Activated CD8-positive, alpha-beta T cell treated with anti-CD3 and anti-CD28 coated beads for 36 hours (primary cell): ENCODE measurements at places on chromosomes 12 and 14.

DNA sequence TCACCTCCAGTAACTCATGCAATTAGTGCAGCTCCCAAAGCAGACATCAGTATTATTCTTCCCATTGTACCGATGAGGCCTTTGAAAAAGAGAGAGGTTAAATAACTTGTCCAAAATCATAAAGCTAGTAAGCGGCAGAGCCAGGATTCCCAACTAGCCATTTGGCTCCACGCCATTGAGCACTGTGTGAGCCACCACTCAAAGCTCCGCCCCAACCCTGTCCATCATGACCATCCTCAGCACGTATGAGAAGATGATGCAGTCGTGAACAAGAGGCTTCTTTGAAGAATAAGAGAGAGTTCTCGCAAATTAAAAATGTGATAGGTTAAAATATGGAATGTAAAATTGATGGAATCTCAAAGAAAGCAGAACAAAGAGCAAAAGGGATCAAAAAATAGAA is 14.6 kb downstream of the CLMN start:
- H3K4me3 ChIP-seq = no peak overlapping the region
- no peak for DNase-seq
- H3K36me3 ChIP-seq = no peaks in the 10 kb centered on the region
- peaks cover 8% of the 10 kb centered on the region for H3K27me3 ChIP-seq

- peaks cover 36% of the 10 kb centered on the region for H3K4me1 ChIP-seq
- no peak overlapping the region for H3K4me3 ChIP-seq
- H3K36me3 ChIP-seq = no peaks in the 10 kb centered on the region
- DNase-seq = no peak
- no peak overlapping the region for H3K27ac ChIP-seq
- H3K27me3 ChIP-seq = peaks cover 3% of the 10 kb centered on the region
These were observed 36.5 kb downstream of the CMKLR1 start for GRCh38 chr12:108302403-108303311.

DNA sequence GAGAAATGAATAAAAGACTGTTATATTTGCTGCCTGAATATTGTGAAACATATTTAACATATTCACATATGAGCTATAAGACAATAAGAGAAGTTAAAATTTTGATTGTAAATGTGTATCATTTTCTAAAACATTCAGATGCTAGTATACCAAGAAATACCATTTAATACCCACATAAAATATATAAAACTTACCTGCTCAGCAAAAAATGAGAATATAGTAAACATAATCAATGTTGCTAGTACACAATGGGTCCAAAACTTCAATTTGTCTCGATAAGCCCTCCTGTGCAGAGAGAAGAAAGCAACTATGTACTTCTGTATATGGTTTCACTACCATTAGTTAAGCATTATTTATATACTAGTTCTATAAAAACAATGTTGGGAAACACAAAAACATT is 9.6 kb upstream of the SYCP3 start:
- no peak overlapping the region for H3K27ac ChIP-seq
- DNase-seq = no peak
- no peak overlapping the region for H3K4me3 ChIP-seq
- H3K27me3 ChIP-seq = no peaks in the 10 kb centered on the region
- H3K4me1 ChIP-seq = peaks cover 3% of the 10 kb centered on the region

DNA sequence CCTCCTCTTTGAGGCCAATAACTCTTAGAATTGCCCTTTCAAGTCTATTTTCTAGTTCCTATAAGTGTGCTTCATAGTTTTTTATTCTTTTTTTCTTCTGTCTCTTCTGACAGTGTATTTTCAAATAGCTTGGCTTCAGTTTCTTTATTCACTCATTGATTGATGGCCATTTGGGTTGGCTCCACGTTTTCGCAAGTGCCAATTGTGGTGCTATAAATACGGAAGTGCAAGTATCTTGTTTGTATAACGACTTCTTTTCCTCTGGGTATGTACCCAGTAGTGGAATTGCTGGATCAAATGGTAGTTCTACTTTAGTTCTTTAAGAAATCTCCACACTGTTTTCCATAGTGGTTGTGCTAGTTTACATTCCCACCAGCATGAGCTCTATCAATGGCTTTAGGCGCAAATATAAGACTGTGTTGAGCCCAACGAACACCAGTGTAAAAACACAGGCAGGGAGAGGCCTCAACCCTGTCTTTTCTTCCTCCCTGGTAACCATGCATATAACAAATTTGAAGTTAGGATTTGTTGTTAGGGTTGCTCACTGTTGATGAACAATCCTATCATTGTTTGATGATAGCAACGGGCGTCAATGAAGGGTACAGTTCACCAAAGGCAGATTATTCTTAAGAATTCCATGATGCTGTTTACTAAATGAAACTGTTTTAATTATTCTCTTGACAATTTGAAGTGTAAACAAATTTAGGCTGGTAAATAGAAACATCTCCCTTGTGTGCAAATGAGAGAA is 13.3 kb upstream of the LMNTD1 start:
- H3K4me1 ChIP-seq = no peaks in the 10 kb centered on the region
- no peaks in the 10 kb centered on the region for H3K36me3 ChIP-seq
- H3K4me3 ChIP-seq = no peak overlapping the region
- no peaks in the 10 kb centered on the region for H3K27me3 ChIP-seq

GRCh38 chr12:52436000-52436827 is 2.0 kb upstream of the KRT75 start:
- H3K4me1 ChIP-seq = no peaks in the 10 kb centered on the region
- no peak for DNase-seq
- no peak overlapping the region for H3K4me3 ChIP-seq
- no peak overlapping the region for H3K27ac ChIP-seq
- no peaks in the 10 kb centered on the region for H3K36me3 ChIP-seq

DNA sequence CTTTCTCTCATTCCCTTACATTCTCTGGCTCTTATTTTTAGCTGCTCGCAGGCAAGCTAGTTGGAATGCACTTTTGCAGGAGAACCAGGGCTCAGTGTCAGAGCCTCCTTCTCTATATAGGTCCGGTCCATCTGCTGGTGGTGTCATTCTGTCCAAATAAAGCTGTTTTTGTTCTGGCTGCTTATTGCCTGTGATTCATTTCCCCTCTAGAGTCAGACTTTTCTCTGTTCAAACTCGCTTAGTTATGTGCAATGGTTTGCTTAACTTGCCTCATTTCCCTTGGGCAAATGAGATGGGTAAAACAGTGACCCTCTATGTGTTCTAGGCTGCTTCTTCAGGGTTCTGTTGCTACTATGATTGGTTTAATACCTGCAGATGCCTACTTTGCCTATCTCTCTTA is 2.9 kb downstream of the SMARCD1 start:
- DNase-seq = no peak
- H3K4me1 ChIP-seq = peaks cover 38% of the 10 kb centered on the region
- H3K27ac ChIP-seq = peak overlapping the region; percentile 35
- no peak overlapping the region for H3K4me3 ChIP-seq
- no peaks in the 10 kb centered on the region for H3K27me3 ChIP-seq

GRCh38 chr12:123807670-123808069 is 45.6 kb downstream of the DNAH10 start:
- no peak overlapping the region for H3K27ac ChIP-seq

GRCh38 chr14:51852541-51852940 is 7.9 kb upstream of the GNG2 start:
- DNase-seq = no peak
- no peak overlapping the region for H3K4me3 ChIP-seq
- H3K36me3 ChIP-seq = peaks cover 38% of the 10 kb centered on the region
- H3K27ac ChIP-seq = no peak overlapping the region
- no peaks in the 10 kb centered on the region for H3K27me3 ChIP-seq

DNA sequence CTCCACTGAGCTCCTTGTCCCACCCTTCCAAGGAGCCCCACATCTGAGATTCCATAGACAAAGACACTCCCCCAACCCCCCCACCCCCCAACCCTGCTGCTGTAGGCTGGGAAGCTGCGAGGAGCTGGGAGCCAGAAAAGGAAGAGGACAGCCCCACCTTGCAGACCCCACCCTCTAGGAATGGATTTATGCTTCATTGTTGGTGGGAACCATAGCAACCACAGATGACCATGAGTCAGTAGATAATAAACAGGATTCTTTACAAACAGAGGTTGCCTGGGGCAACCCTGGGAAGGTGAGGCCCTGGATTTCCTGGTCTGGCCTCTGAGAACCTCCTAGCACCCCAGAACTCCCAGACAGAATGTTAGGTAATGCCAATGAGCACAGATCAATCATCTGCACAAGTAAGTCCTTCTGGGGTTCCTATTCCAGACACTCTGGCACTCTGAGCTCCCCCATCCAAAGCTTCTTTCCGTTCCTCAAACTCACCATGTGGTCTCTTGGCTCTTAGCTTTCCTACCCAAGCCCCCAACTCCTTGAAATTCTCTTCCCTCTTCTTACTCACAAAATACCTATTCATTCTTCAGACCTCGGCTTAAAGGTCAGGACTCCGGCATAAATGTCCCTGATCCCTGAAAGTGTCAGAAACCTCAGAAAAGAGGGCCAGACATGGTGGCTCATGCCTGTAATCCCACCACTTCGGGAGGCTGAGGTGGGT is 15.2 kb upstream of the PLEKHG6 start:
- no peak overlapping the region for H3K27ac ChIP-seq
- no peaks in the 10 kb centered on the region for H3K36me3 ChIP-seq
- H3K4me3 ChIP-seq = no peak overlapping the region
- no peak for DNase-seq
- peaks cover under 1% of the 10 kb centered on the region for H3K27me3 ChIP-seq
- no peaks in the 10 kb centered on the region for H3K4me1 ChIP-seq

DNA sequence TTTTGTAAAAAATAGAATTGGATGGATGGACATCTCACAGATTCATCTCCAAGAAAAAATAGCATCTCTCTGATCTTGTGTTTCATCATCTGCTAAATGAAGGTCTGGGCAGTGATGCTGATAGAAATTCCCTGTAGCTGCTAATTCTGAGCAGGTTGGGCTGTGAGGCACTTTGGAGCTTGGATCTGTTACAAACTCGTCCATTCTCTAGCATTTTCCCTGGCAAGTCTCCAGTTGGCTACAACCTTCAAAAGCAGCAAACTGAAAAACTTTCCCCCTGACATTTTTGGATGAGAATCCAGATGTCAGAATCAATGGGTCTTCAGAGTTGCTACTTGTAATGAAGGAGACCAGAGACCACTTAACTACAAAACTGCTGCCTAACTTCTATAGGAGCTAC is 72.7 kb downstream of the TPH2 start:
- no peak overlapping the region for H3K4me3 ChIP-seq
- DNase-seq = no peak
- peaks cover 6% of the 10 kb centered on the region for H3K27me3 ChIP-seq
- no peaks in the 10 kb centered on the region for H3K36me3 ChIP-seq
- no peaks in the 10 kb centered on the region for H3K4me1 ChIP-seq
- H3K27ac ChIP-seq = no peak overlapping the region

DNA sequence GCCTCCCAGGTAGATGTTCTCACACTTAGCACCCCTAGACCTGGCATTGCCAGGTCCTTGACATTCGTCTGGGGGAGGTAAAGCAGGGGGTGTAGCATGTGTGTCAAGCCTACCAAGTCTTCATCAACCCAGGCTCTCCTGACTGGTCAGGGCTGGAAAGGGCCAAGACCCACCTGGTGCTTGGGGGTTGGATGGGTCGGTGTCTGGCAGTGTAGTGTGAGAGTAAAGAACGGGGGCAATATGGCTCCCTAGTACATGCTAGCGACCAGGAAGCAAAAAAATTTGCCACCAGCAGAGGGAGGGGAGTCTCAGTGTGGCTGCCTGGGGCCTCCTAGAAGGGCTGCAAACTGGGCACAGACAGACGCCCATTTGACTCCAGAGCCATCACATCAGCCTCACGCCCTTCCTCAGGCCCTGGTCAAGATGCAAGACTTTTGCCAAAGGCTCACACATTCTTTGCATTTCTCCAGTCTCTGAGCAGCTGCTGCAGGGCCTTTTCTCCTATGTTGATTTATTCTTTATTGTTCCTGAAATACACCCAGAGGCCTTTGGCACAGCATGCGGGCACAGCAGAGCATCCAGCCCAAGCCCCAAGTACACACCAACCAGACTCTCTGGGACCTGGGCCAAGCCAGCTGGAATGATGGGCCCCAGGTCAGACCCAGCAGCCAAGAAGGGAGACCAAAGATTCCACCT is 38.3 kb upstream of the PNMA1 start:
- peak overlapping the region; percentile 97 for H3K27ac ChIP-seq
- no peaks in the 10 kb centered on the region for H3K27me3 ChIP-seq
- peak overlapping the region; percentile 89 for H3K4me3 ChIP-seq
- peaks cover 96% of the 10 kb centered on the region for H3K4me1 ChIP-seq
- DNase-seq = peak; percentile 58

DNA sequence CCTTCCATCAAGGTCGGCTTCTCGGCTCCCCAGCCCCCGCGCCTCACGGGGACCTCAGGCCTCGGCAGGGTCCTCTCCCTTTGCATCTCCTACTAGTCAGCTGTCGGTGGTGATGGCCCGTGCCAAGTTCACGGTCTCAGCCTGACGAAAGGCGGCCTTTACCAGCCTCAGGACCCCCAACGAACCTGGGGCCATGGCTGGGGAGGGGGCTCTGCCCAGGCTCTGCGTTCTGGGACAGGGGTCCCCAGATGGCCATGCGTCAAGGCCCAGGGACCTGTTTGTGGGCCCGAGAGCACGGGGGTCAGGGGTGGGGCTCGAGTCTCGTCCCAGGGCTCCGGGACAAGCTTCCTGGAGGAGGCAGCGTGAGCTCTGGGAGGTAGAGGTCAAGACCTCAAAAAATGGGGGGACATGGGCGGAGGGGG is 32.8 kb upstream of the DEGS2 start:
- DNase-seq = peak; percentile 22
- H3K4me1 ChIP-seq = peaks cover 11% of the 10 kb centered on the region
- H3K36me3 ChIP-seq = no peaks in the 10 kb centered on the region
- H3K27ac ChIP-seq = peak overlapping the region; percentile 83

DNA sequence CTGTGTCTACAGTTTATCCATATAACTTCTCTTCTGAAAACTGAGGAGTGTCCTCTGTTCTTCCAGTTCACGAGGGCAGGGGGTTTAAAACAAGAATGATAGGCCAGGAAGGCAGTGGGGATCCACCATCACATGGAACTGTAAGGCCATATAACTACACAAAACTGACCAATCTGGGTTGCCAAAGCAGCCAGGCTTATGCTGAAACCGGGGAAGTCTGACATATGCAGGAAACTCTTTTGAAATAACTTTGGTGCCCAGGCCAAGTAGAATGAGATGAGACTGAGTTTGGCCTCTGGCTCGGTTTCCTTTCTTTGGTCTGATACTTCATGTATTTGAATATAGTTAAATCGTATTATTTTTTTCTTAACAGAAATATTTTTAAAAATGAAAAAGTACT is 18.0 kb upstream of the ATF1 start:
- no peak for DNase-seq
- no peaks in the 10 kb centered on the region for H3K27me3 ChIP-seq
- H3K27ac ChIP-seq = no peak overlapping the region
- H3K4me3 ChIP-seq = no peak overlapping the region

DNA sequence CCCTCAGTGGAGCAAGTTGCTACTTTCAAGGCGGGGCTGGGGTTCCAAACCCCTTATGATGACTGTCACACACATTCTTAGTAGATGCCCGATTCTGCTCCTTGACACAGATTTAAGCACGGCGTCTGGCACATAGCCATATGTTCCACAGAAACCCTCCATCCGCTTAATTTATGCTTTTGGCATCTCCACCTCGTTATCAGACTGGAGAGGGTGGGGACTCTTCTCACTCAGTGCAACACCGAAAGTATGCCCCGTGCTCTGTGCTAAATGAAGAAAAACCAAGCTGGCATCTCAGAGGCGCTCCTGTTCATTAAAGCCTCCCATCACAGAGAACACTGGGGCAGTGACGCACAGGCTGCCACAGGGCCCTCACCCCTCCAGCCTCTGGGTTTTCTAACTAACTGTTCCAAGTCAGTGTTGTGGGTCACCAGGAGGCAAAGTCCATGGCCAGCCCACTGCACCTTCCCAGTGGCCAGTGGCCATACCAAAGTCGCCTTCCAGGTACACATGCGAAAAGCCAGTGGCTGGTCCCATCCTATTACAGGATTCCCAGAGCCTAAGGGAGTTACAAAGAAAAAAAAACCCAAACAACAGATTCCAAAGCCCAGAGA is 27.3 kb downstream of the CCDC88C start:
- peak overlapping the region; percentile 76 for H3K27ac ChIP-seq
- DNase-seq = peak; percentile 66
- no peaks in the 10 kb centered on the region for H3K27me3 ChIP-seq
- peaks cover 90% of the 10 kb centered on the region for H3K4me1 ChIP-seq
